ENCODE measurements at places on chromosomes 2 and 18. TPM values are rescaled to one million over a fixed set of nuclear protein-coding genes. Genes with fewer than 3 reads are reported as not detected.

GRCh38 chr2:63047321-63048279, 3.0 kb upstream of the OTX1 start:
- no peak for DNase-seq

GRCh38 chr2:239488125-239488524, 87.3 kb upstream of the HDAC4 start:
- no peak for DNase-seq

DNA sequence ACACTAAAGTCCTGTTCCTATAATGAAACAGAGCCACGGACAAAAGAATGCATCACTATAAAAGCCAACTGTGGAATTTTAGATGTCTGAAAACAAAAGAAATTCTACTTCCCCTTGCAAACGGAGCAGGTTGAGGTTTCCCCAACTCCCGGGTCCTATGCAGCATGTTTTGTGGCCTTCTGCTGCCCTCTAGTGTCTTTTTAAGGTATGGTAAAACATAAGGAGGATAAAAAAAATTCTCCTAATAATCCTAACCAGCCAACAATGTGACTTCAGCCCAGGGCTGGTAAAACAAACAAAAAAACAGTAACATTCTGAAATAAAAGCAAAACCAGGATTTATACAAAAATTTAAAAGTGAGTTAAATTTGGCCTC, 539.5 kb downstream of the NRXN1 start:
- peak; percentile 28 for DNase-seq

GRCh38 chr18:45173799-45174519, 441.3 kb upstream of the SLC14A2 start:
- DNase-seq, result no peak

DNA sequence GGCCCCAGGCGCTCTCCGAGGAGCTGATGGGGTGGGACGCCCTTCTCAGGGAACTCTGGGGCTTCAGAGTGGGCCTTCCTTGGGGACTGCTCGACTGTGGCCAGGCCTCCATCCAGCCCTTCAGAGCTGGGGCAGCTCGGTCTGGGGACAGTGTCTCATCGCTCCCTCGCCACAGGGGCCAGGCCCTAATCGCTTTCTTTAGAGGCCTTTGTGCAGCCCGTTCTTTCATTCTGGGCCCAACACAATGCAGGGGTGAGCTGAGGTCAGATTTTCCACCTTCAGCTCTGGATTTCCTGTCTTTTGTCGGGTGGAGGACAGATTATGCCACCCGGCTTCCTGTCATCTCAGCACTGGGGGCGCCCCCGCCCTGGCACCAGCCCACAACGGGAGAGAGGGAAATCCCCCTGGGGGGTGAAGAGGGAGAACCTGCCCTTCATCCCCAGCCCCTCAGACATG, 25.2 kb downstream of the MYCN start:
- DNase-seq, result peak; percentile 16

DNA sequence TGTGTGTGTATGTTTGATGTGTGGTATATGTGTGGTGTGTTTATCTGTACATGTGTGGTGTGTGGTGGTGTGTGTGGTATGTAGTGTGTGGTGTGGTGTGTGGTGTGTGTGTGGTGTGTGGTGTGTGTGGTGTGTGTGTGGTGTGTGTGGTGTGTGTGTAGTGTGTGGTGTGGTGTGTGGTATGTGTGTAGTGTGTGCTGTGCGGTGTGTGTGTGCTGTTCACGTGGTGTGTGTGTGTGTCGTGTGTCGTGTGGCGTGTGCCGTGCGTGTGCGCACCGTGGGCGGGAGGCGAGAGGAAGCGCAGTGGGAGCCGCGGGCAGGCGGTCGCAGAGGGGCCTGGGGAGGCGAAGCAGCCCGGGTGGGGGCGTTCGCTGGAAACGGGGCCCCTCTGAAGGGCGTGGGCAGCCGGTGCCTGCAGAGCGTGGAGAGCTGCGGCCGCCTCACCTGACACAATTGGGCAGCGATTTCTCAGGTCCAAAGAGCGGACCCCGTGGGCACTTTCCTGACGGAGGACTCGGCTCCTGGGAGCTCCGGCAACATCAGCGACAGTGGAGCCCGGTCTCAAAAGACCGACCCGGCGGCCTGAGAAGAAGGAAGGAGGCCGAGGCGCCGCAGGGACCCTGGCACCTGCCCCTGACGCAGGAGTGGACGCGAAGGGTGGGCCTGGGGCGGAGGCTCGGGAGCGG, 741.1 kb upstream of the SALL3 start:
- no peak for DNase-seq

- no peak for DNase-seq
Observed at GRCh38 chr2:136206613-136207012, 88.7 kb upstream of the CXCR4 start.

DNA sequence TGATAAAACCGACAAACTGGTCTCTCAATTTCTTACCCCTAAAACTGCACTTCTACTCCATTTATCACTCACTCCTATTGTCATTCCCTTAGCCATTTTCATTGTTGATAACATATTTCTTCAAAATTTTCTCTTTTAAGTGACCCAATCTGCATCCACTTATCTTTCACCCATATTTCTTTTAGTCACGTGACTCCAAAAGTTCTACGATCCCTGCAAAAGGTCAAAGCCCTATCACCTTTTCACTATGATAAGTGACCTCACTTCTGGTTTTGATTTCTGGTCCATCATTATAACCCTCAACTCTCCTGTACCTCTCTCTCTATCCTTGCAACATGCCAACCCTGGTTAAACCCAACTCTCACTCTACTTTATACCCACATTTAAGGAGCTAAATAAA, 49.1 kb downstream of the LRATD1 start:
- DNase-seq, result no peak

DNA sequence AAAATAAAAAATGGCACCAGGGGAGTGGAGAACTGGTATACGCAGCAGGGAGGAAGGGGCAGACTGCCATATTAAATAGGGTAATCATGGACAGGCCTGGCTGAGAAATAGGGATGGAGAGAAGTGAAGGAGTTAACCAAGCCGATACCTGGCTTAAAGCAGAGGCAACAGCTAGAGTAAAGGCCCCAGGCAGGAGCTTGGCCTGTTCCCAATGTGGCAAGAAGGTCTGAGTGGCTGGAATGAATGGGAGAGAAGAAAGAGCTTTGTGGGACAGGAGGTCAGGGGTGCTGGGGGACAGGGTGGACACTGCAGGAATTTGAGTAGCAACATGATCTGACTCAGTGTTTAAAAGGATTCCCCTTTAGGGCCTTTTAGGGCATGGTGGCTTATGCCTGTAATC, 15.9 kb upstream of the AGFG1 start:
- DNase-seq, result no peak

DNA sequence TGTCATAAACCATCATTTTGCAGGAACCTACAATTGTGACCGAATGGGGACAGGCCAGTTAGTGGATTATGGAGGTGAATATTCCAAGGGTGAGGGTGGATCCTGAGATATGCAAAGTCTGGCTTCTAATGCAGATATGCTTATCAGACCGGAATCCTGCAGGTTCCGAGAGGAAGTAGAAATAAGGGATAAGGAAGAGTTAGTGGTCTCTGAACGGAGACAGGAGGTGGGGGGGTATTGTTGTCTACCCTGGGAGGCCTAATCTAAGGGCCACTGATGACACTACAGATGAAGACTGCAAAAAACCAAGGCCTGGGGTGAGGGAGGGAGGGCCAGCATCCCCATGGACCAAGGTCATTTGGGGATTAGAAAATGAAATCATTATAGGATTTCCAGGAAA, 67.7 kb upstream of the GATA6 start:
- DNase-seq, result no peak

- DNase-seq, result no peak
Observed at GRCh38 chr18:5995626-5996025, 100.3 kb upstream of the TMEM200C start.

DNA sequence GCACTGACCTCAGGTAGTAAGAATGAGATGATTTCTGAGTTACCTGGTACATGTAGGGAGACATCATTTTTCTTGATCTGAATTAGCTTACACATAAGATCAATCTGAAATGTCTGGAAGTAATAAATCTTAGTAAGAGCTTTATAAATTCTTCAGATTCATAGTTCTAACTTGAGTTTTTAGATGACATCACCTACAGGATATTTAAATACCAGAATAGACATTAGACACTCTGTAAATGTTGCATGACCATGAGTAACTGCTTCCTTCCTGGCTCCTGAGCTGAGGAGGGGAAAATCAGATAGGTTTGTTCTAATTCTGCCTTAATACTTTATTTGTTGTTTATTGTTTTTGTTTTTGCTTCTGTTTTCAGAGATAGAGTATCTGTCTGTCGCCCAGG, 181.8 kb downstream of the PHLPP1 start:
- no peak for DNase-seq

- no peak for DNase-seq
Observed at GRCh38 chr2:88074854-88075292, 7.2 kb downstream of the SMYD1 start.

NXPH2 gene
- not detected for polyA plus RNA-seq

SPP2 gene
- polyA plus RNA-seq, result not detected

DCC gene
- not detected for polyA plus RNA-seq

CFC1 gene
- polyA plus RNA-seq, result not detected

OXER1 gene
- not detected for polyA plus RNA-seq

CAD gene
- 6.9 TPM for polyA plus RNA-seq

ABCB6 gene
- 1.2 TPM for polyA plus RNA-seq

KRTCAP3 gene
- polyA plus RNA-seq, result not detected

RND3 gene
- polyA plus RNA-seq, result not detected
